ENCODE measurements at places on chromosomes 16 and 17.

- DNase-seq = no peak
Observed at GRCh38 chr17:60107526-60108257, 29.0 kb upstream of the HEATR6 start.

DNA sequence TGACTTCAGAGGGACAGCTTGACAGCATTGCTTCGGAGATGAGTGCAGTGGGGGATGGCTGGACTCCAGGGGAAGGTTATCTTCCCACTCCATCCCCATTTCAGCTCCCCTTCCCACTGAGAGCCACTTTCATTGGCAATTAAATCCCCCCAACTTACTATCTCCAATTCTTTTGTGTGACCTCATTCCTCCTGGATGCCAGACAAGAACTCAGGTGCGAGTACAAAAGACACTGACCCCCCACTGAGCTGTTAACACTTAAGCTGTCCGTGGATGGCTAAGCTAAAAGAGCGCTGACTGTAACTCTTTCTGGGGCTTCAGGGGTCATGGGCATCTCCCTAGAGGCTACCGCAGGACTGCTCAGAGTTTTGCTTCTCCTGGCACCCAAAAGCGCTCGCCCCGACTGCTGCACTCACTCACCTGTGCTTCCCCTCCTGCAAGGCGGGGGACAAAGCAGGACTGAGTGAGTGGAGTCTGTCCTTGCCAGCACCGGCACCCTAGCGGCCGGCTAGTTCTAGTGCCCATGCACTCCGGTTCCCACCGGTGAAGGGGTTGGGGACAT is 44.8 kb upstream of the FBXO47 start:
- DNase-seq = no peak

GRCh38 chr17:63490329-63490728 is 13.5 kb downstream of the ACE start:
- DNase-seq = no peak

DNA sequence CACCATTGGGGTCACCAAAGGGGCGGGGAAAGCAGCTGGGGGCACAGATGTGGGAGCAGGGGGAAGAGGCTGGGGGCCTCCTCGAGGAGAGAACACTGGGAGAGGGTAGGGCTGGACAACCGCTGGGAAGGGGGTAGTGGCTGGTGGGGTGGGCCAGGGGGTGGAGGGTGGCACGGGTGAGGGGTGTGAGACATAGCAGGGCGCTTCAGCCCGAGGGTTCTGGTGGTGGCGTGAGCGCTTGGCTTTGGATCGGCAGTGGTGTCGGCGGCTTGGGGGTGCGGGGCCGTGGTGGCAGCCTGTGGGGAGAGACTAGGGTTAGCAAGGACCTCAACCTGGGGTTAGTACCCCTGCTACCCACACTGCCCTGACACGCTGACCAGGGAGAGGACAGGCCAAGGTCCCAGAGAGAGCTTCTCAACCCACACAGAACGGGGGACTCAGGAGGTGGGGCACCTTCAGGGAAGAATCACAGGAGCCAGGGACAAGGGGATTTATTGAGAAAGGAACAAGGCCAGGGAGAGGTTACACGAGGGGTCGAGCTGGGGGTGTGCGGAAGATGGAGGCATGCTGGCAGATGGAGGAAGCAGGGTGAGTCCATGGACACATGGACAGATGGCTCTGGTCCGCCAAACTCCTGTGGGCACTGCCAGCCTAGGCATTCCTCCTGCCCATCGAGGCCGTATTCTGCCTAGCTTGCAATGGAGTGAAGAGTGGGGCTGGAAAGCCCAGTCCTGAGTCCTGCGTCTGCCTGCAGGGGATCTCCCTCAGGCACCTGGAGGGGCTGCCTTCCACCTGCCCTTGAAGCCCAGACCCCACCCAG is 8.4 kb downstream of the PER1 start:
- DNase-seq = no peak

DNA sequence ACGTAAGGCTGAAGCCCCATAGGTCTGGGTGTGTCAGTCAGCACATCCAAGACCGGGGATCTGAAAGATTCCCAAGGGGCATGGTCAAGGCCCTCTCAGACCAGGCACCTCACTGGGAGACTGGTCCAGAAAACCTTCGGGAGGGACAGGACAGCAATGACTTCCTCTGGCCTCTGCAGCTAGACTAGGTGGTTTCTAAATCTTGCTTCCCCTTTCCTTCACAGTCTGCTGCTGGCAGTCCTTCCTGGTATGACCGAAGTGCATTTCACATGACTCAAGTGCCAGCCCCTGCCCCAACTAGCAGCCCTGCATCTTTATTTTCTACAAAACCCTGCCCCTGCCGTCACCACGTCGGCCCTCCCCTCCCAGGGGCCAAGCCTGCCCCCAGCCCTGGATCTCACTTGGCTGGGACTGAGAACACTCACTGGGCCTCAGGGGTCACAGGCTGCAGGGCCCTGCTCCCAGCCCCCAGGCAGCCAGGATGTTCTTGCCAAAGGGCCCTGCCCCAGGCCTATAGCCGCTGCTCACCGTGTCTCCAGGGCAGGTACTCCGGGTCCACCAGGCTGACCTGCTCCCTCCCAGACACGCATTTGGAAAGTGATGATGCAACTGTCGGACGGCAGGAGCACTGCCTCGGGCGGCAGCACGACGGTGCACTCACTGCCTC is 18.3 kb downstream of the POLR3K start:
- peak; percentile 30 for DNase-seq

- no peak for DNase-seq
Observed at GRCh38 chr16:81280393-81280792, 34.4 kb upstream of the GAN start.

GRCh38 chr17:20122254-20122879 is 113.2 kb downstream of the SPECC1 start:
- no peak for DNase-seq

GRCh38 chr17:39615434-39615833 is 7.7 kb upstream of the NEUROD2 start:
- DNase-seq = no peak

DNA sequence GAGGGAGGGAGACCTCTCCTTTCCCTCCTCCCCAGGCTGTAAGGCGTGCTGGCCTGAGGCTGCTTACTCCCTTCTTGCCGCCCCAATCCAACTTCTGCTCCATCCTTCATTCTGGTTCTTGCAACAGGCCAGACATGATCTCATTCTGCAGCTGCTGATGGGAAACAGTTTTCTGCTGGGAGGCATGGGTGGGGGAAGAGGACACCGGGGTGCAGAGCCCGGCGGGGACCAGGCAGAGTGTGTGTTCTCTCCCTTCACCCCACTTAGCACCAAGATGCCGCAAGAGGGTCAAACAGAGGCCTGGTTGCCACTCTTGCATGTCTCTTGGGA is 1.4 kb downstream of the SARM1 start:
- no peak for DNase-seq

GRCh38 chr16:4626396-4626795 is 1.8 kb downstream of the MGRN1 start:
- DNase-seq = no peak

DNA sequence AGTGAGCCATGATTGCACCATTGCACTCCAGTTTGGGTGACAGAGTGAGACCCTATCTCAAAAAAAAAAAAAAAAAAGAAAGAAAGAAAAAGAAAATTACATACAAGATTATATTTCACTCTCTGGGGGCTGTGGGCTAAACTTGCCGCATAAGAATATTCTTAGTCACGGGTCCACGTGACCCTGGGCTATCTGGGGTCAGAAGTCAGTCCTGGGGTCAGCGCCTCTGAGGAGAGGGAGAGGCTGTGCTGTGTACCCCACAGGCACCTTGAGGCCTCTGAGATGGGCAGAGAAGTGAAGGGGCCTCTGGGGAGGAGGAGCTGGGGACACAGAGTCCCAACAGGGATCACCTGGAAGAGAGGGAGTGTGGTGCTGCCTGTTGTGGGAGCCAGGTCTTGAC is 5.8 kb upstream of the CD79B start:
- no peak for DNase-seq

DNA sequence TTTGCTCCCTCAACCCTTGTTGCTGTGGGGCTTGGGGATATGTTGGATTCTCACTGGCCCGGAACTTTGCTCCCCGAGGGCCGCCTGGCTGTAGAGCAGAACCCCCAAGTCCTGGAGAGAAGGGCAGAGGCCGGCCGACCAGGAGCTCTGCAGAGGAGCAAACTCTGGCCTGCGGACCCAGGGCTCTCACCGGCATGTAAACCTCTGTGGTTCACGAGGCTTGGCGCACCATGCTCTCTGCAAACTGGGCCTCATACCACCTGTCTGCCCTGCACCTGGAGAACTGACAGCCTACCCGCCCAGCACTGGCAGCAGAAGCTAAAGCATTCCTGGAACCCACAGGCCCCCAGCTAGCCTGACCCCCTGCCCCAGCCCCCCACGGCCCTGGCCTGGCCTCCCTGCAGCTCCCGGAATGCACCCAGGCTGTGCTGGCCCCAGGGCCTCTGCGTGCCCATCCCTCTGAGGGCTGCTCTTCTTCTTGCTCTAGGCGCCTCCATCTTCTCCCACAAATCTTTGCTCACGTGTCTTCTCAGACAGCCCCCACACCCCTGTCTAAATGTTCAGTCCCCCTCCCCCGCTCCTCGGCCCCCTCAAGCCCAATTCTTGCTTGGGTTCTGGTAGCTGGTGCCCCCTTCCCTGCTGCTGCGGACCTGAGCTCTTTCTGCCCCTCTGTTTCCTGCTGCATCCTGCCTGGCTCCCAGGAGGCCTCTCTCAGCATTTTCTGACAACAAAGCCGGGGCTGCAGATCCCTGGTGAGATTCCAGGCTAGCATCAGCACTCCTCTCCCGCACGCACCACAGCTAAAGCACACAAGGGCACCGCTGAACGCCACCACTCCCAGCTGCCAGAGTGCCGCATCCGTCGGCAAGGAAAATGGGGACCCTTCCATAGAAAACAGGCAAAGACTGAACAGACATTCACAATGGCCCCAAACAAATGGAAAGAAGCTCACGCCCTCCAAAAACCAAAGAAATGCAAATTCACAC is 23.3 kb downstream of the ACTG1 start:
- no peak for DNase-seq

DNA sequence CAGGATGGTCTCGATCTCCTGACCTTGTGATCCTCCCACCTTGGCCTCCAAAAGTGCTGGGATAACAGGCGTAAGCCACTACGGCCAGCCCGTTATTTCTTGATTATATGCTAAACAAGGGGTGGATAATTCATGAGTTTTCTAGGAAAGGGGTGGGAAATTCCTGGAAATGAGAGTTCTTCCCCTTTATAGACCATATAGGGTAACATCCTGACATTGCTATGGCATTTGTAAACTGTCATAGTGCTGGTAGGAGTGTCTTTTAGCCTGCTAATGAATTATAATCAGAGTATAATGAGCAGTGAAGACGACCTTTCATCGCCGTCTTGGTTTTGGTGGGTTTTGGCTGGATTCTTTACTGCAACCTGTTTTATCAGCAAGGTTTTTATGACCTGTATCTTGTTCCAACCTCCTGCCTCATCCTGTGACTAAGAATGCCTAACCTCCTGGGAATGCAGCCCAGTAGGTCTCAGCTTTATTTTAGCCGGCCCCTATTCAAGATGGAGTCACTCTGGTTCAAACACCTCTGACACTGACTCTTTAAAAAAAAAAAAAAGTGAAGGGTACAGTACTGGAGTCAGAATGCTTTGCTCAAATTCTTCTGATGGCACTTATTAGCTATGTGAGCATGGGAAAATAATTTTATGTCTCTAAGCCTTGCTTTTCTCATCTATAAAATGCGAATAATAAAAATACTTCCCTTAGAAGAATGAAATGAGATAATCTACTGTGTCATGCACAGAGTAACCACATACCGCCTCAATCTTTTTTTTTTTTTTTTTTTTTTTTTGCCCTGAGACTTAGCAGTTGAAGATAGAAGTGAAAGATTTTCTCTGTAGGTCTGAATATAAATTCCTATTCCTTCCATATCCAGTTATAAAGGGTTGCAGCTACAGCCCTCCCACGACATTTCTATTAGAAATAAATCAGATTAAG is 5.1 kb upstream of the CALCOCO2 start:
- no peak for DNase-seq

DNA sequence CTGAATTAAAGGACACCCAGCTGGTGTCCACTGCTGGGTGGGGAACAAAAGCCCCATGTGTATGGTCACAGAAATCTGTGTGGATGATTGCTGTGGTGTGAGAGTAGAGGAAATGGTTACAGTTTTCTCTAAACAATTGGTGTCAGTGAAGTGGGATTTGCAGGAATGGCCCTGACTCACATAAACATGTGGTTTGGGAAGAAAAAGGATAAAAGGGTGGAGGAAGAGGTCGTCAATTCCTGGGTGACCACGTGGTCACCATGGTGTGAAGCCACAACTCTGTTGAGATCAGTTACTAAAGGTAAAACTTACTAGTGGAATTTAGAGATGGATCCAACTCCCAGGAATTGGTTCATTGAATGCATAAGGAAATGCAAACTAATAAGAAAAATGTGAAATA is 3.6 kb upstream of the TUBG2 start:
- DNase-seq = no peak

DNA sequence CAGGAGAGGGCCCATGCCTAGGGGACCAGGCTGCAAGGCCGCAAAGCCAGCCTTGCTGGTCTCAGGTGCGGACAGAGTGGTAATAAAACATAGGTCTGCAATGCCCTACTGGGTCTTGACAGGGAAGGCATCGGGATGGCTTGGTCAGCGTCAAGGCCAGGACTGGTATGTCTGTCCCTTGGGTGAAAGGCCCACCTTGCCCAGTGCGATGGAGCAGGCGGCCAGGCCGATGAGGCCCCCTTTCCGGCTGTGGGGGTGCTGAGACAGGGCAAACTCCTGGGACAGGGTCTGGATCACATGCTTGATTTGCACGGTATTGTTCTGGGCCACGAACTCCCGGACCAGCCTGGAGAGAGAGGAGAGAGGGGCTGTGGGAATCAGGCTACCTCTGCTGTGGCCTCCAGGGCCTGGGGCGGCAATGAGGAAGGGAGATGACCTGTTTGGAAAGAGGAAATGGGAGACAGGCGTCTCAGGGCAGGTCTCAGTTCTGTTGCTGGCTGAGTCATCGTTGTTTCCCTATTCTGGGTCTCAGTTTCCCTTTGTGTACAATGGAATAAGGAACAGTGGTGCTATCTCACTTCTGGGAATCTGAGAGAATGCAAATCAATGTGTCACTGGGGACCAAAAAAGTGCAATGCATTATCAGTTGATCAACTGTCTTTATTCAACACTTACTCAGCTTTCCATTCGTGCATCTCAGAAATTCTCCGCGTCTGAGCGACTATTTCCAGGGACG is 14.8 kb downstream of the VAC14 start:
- DNase-seq = no peak

- DNase-seq = no peak
Observed at GRCh38 chr16:68093816-68094613, 8.8 kb downstream of the NFATC3 start.

All from SIG-M5 (cell line).